ENCODE measurements at places on chromosomes 7 and 10.

- DNase-seq: no peak
These were observed 11.4 kb downstream of the FAM241B start for GRCh38 chr10:69641261-69641980.

DNA sequence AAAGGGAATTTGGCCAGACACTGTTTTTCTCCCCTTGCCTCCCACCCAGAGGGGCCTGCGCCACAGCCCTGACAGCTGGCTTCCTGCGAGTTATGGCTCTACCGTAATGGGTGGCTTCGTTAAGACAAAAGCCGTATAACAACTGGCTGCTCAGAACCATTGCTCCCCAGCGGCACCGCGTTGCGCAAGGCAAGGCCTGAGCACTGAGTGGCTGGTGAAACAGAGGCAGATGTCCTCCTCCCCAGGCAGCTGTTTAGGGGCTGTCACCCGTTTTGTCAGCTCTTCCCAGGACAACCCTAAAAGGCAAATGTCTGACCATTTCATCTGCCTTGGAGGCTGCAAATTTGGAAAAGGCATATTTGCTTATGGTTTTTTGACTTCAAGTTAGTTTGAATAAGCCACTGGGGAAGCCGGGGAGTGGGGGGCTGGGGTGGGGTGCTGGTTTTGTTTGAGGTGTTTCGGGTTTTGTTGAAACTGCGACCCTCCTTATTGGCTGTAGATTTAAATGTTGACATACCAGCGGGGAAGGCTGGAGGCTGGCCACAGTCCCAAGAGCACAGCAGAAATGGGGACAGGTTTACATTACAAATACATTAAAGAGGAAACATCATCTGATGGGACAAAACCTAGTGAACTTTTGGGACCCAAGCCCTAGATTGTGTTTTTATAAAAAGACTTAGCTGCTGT is 681 bp upstream of the SPOCK2 start:
- no peak for DNase-seq

- DNase-seq: no peak
These were observed 17.0 kb downstream of the CSGALNACT2 start for GRCh38 chr10:43155221-43155620.

DNA sequence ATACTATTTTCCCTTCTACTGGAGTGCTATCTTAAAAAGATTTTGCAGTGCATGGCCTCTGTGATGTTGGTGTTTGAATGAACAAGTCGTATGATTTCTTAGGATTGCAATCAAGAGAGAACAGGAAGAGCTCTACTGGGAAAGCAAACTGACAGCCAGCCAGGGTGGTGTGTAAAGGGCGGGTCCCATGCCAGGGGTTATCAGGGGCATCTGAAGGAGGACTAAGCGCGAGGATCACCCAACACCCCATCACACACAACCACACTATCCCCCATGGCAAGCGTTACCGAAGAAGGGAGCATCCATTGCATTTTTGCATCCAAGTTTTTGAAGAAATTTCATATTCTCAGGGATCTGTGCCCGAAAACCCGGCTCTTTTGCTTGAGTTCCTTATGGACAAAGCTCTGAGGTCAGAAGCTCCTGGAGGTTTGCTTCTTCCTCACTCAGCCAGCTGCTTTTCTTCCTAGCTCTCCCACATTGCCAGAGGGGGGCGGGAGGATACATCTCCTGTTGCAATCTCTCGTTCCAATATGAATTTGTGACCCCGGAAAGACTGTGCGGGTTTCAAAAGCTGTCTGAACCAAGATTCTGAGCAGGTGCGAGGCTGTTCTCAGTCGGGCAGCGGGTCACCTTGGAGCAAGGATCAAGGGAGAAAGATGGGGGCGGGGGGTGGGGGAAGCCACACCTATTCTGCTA is 5.2 kb downstream of the NEUROD6 start:
- no peak for DNase-seq

GRCh38 chr10:13839430-13839990 is 252.7 kb downstream of the PRPF18 start:
- peak; percentile 40 for DNase-seq

DNA sequence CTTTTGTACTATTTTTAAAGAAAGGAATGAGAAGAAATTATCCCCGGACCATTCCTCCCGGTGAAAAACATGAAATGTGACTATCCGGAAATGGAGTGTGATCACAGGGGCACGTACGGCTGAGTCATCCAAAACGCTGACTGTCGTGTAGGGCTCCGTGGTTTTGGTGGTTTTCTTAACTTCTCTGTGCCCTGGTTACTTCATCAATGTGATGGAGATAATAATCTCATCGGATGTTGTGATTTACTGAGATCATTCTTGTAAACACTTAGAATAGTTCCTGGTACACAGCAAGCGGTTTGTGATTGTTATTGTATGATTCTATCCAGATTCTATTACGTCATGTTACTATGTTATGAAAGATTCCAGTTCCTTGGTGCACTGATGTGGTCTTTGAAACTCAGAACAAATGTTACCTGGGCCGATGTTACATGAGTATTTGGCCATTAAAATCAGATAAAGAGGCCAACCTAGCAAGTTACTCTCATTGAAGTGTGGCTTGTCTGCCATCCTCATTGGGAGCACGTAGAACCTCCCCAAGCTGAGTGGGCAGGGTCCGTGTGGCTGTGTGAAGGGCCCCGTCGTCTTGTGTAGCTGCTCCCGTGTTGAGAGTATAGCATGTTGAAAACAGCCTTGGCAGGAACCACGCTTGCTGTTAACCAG is 99.5 kb downstream of the CAMK1D start:
- peak; percentile 67 for DNase-seq

GRCh38 chr7:95330204-95330960 is 6.0 kb upstream of the PON1 start:
- no peak for DNase-seq

- DNase-seq: no peak
These were observed 147.2 kb upstream of the FAM171A1 start for GRCh38 chr10:15518250-15518649.

DNA sequence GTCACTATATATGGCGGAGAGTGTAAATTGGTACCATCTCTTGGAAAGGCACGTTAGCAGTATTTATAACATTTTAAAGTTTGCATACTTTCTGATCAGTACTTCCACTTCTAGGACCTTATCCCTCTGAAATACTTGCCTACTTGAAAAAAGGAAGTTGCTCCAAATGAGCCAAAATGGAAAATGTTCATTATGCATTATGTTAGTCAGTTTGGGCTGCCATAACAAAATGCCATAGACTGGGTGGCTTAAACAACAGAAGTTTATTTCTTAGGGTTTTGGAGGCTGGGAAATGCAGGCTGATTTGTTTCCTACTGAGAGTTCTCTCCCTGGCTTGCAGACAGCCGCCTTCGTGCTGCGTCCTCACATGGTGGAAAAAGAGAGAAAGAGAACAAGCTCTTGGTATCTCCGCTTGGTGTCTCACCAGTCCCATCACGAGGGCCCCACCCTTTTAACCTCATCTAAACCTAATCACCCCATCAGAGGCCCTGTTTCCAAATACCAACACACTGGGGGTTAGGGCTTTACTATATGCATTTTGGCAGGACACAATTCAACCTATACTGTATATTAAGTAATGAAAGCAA is 6.9 kb downstream of the SNX10 start:
- DNase-seq: no peak

DNA sequence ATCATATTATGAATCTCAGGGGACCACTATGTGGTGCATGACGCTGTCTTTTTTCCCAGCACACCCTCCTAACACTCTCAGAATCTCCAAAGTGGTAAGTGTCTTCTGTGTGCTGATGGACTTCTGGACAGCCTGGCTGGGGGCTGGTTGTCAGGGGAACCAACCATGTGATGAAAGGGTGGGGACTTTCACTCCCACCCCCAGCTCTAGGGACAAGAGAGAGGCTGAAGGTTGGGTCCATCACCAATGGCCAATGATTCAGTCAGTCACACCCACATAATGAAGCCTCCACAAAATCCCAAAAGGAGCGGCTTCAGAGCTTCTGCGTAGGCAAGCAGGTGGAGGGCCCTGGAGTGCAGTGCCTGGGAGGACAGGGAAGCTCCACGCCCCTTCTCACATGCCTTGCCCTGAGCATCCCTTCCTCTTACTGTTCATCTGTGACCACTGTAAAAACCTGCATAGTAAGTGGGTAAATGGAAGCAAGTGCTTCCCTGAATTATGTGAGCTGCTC is 44.6 kb downstream of the RASGEF1A start:
- no peak for DNase-seq

DNA sequence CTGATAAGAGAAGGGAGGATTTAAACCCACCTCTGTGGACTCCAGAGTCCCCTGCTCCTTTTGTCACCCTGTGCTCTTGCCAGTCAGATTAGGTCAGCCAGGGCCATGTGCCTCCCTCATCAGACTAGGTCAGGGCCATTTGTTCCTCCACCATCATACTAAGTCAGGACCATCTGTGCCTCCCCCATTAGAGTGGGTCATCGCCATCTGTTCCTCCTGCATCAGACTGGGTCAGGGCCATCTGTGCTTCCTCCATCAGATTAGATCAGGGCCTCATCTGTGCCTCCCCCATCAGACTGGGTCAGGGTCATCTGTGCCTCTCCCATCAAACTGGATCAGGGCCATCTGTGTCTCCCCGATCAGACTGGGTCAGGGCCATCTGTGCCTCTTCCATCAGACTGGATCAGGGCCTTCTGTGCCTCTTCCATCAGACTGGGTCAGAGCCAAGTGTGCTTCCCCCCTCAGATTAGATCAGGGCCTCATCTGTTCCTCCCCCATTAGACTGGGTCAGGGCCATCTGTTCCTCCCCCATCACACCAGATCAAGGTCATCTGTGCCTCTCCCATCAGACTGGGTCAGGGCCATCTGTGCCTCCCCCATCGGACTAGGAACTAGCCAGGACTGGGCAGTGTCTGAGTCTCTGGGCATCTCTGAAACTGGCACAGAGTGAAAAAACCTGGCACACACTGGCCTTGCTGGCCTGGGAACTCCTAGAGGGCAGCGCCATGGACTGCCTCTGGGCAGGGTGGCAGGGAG is 11.5 kb downstream of the MYL10 start:
- no peak for DNase-seq

DNA sequence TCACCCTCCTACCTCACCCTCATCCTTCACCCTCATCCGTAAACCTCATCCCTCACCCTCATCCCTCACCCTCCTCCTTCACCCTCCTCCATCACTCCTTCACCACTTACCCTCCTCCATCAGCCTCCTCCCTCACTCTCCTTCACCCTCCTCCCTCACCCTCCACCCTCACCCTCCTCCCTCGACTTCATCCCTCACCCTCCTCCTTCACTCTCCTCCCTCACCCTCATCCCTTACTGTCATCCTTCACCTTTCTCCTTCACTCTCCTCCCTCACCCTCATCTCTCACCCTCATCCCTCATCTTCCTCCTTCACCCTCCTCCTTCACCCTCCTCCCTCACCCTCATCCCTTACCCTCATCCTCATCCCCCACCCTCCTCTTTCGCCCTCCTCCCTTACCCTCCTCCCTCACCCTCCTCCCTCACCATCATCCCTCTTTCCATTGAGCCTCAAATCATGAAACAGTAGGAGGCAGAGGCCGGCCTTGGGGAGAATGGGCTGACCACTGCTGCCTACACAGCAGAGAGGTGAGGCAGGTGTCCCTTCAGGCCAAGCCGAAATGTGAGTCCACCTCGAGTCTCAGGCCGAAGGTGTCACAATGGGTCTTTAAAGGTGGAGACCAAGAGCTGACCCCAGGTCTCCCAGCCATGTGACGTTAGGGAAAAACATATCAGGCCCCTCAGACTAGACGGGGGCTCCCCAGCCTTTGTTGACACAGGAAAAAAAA is 53.0 kb downstream of the PDGFA start:
- DNase-seq: no peak

DNA sequence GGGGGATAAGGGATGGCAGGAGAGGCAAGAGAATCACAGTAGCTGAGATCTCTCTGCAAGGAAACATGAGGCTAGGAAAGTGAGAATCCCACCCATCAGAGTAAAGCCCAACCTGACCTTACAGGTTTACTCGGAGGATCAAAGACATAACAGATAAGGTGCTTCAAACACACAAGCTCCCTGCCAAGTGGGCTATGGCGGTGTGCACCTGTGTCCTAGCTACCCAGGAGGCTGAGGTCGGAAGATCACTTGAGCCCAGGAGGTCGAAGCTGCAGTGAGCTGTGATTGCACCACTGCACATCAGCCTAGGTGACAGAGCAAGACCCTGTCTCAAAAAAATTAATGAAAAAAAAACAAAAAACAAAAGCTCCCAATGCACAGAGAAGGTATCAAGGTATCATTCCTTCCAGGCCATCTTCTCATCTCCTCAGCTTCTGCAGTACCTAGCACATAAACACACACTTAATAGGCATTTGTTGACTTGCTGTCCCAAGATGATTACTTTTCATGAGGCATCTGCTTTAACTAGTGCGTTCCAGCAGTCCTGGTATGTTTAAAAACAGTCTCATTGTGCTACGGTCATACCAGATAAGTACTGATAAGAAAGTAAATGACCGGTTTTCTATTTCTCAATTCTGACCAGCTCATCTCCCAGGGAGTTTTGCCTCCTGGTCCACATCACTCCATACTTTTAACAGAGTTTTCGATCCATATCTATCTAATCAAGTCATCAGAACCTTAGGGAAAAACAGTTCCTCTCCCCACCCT is 13.3 kb downstream of the GNA12 start:
- no peak for DNase-seq

DNA sequence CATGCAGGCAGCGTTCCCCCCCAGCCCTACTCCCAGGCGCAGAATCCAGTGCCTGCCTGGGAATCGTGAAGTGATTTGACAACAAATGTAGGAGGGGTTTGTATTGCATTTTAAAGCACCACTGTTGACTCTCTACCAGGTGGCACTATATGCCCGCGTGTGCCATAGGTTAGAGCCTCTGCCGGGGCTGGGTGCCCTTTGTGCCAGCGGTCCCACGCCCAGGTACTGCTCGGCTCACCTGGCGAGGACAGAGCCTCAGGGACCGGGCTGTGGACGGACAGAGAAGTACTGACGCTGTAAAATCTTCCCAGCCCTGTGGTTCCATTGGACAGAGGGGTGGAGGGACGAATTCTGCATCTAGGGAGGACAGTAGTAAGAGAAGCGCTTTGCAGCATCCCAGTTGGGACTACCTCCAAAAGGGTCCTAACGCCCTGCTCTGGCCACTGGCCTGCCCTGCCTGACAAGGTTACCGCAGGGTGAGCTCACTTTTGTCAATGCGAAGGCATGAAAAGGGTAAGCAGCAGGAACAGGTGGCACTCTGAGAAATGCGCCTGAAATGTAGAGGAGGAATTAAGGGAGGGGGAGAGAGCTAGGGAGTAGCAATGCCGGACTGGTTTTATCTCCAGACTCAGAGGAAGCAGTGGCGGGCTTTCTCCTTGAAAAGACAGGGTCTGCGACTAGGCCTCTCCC is 788 bp upstream of the CACNA2D1 start:
- DNase-seq: peak; percentile 82

DNA sequence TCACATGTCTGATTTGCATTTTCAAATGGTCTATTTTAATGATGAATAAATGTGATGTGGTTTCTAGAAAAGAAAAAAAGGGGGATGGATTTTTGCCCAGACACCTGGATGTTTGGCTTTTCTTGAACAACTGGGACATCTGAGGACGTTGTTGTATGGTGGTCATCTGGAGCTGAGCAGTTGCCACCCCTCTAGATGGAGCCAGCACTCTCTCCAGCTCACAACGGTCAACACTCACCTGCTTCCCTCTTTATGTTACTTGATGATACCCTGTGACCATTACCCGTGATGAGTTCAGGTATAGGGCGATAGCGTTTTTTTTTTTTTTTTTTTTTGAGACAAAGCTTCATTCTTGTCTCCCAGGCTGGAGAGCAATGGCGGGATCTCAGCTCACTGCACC is 30.1 kb upstream of the PAXIP1 start:
- DNase-seq: no peak

Measured in SW 1271 (cell line).